Naive thymus-derived CD4-positive, alpha-beta T cell (primary cell): ENCODE measurements at places on chromosomes 2 and 18.

GRCh38 chr2:238653431-238654109 is 194.3 kb upstream of the TWIST2 start:
- DNase-seq, result no peak

DNA sequence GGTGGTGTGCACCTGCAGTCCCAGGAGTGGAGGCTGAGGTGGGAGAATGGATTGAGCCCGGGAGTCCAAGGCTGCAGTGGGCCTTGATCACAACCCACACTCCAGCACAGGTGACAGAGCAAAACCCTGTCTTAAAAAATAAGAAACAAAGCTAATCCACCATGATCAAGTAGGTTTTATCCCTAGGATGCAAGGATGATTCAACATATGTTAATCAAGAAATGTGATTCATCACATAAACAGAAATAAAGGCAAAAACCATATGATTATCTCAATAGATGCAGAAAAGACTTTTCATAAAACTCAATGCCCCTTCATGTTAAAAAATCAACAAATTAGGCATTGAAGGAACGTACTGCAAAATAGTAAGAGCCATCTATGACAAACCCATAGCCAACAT is 58.1 kb downstream of the CCBE1 start:
- no peak for DNase-seq

GRCh38 chr18:66558773-66559172 is 45.1 kb downstream of the CDH19 start:
- no peak for DNase-seq

- DNase-seq, result no peak
Measured at GRCh38 chr18:1062588-1062987, 157.9 kb downstream of the ADCYAP1 start.

GRCh38 chr2:25341011-25341727 is 556 bp downstream of the DNMT3A start:
- DNase-seq, result peak; percentile 61

- peak; percentile 54 for DNase-seq
Measured at GRCh38 chr18:44887227-44887631, 206.5 kb downstream of the SETBP1 start.

DNA sequence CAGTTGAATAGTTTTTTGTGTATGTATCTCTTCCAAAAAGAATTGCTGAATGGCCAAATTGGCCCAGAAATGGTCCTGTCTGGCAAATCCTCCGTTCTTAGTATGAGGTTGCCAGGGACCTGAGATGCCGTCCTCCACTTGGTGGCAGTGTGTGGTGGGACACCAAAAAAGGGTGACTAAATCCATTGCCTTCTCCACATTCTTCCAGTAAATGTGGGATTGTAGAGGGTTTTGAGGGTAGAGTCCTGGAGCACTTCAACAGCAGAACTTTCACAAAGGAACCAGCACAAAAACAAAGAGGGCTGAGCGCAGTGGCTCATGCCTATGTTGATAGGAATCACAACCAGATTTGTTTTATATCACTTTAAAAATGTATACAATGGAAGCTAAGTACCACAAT is 199.9 kb downstream of the BCL2 start:
- DNase-seq, result no peak

- DNase-seq, result no peak
Measured at GRCh38 chr2:127566576-127566975, 31.1 kb downstream of the MYO7B start.

- DNase-seq, result no peak
Measured at GRCh38 chr18:80000877-80001276, 12.5 kb upstream of the TXNL4A start.

DNA sequence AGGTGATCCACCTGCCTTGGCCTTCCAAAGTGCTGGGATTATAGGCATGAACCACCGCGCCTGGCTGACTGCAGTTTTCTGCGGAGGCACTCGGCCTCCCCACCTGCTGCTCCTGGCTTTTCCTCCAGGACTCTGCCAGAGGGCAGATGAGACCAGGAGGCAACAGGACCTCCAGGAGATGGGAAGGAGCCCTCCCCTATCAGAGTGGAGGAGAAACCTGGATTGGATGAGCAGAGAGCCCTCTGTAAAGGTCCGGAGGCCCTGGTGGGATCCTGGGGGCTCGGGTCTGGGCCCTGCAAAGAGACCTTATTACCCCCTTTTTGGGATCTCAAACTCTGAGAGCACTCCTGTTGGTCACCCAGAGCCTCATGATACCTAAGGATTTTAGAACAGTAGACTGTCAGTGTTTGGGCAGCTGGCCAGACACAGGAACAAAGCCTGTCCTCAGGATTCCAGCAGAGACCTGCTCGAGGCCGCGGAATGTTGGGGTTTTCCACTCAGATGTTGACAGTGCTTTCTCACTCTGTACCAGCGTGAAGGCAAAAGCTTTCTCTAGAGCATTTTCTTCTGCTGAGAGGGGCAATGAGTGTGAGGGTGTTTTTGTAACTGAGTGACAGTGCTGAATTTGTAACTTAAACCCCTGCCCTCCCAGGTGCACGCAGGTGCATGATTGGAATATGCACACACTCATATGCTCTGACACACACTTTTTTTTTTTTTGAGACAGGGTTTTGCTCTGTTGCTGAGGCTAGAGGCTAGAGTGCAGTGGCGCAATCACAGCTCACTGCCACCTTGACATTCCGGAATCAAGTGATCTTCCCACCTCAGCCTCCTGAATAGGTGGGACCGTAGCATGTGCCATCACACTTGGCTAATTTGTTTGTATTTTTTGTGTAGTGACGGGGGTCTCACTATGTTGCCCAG is 48.4 kb downstream of the NPPC start:
- DNase-seq, result no peak

DNA sequence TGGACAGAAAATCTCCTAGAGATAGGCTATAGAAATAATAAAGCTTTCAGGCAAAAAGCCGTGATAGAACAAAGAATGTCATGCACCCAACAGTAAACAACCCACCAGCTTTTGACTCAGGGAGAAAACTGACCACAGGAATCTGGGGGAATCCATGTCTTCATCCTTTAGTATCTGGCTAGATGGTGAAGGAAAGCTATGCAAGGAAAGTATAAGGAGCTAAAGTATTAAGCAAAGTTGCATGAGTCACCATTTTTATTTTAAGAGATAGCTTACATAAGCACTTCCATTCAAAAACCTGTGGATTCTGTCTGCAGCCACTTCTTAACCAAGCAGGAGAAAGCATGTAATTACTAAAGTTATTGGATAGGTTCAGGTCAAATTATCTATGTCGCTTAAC is 363.8 kb downstream of the LRP1B start:
- no peak for DNase-seq

DNA sequence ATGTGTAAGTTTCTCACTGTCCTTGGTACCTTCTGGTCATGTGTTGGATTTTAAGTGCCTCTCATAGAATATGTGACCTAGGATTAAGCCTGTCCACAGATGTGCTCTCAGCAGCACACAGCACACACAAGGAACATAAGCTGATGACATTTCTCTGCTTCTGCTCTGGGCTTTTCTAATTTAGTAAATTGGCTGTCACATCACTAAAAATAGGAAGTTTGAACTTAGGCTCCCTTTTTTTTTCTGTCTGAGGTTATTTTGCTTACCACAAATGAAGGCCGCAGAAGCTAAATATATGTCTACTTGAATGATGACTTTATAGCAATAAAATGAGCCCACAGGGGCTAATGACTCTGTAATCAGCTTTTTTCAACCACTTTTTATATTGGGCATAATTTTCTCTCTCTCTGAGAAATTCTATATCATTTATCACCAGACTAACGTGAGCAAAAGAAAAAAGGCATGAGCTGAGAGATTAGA is 150.2 kb upstream of the KLHL14 start:
- no peak for DNase-seq

- no peak for DNase-seq
Measured at GRCh38 chr2:201008296-201008829, 44.9 kb upstream of the ORC2 start.

DNA sequence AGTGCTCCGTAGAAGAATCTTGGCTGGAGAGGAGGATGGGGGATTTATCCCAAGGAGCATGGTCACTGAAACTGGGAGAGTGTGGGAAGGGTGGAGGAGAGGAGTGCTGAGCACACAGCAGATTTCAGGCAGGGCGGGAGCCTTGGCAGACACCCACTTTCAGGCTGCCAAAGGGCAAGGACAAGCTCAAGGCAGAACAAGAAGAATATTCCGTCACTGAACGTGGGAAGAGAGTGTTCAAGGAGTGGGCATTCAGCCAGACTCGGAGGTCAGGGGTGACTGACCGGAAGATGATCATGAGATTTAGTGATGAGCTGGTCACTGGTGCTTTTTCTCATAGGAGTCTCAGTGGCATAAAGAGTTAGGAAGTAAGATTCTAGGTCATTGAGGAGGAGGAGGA is 136.2 kb upstream of the RASGRP3 start:
- DNase-seq, result no peak

DNA sequence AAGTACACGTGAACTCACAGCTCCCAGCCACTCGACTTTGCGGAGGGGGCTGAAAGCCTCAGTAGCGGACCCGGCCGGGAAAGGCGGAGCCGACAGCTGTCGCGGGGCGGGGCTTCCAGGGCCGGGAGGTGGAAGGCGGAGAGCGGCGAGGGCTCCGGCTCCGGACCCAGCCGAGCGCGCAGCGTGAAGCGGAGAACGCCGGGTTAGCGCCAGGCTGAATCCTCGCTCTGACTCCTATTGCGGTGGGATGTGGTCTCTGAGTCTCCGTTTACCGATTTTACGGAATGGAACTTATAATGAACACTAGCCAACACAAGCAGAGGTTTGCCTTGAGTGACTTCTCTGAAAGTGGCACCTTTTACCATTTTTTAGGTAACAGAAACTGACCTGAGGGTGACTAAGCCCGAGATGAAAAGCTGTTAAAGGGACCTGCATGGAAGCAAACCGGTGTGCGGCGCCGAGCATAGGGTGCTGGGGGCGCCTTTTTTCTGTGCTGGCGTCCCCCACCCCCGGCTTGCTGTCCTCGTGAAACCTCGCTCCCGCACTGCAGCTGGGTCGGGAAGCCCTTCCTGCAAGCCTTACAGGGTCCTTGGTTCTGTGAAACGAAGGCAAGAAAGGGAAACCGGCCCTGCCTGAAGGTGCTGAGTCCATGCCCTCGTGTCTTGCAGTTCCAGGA is 72.9 kb downstream of the EN1 start:
- no peak for DNase-seq

DNA sequence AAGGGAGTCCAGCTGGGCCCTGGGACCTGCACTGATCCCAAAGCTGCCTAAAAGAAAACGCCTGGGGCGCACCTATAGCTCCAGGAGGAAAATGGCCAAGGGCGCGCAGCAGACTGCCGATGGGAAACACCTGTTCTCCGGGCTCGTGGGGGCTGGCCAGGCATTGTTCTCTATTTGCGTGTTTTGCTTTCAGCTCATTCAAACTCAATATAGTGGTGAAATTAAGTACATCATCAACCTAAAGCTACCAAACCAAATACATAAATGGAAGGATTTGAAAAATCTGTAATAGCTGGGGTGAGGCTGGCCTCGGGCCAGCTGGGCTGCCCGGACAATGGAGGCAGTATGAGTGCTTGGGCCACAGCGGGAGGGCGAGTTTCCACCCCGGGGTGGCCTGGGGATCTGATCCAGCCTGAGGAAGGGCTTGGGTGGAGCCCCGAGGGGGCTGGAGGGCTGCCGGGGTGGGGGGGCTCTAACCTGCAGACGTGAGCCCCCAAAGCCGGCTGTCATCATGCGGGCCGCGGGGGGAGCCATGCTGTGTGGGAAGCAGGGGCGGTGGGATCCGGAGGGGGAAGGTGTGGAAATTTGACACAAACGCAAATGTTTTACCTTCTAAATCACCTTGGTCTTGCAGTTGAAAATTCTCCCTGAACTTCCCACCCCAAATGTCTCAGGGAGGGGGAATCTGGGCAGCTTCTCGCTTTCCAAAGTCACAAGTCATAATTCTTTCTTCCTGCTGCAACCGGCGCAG is 77.6 kb downstream of the ASB1 start:
- DNase-seq, result no peak

DNA sequence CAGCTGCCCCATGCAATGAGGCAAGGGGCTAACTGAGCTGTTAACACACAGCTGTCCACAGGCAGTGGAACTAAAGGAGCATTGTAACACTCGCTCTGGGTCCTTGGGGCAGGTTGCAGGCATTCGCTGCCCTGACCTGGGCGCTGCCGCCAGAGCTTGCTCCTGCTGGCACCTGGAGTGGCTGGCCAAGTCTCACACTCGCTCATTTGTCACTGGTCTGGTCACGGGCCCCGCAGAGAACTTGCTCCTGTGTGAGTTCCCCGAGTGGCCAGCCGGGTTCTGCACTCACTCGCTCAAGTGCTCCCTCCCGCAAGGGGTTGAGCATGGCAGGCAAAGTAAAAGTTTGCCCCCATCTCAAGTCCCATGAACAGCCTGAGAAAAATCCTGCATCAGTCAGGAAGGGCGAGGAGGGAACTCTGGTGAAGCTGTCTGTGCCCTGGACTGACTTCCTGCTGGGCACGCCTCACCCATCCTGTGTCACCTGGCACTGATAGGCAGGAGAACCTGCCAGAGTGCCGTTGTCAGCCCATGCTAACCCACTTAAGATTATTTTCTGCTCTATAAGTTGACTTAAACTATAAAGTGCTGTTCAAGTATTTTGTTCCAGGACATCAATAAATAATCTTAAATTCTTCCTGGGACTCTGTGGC is 934.8 kb upstream of the GYPC start:
- no peak for DNase-seq

DNA sequence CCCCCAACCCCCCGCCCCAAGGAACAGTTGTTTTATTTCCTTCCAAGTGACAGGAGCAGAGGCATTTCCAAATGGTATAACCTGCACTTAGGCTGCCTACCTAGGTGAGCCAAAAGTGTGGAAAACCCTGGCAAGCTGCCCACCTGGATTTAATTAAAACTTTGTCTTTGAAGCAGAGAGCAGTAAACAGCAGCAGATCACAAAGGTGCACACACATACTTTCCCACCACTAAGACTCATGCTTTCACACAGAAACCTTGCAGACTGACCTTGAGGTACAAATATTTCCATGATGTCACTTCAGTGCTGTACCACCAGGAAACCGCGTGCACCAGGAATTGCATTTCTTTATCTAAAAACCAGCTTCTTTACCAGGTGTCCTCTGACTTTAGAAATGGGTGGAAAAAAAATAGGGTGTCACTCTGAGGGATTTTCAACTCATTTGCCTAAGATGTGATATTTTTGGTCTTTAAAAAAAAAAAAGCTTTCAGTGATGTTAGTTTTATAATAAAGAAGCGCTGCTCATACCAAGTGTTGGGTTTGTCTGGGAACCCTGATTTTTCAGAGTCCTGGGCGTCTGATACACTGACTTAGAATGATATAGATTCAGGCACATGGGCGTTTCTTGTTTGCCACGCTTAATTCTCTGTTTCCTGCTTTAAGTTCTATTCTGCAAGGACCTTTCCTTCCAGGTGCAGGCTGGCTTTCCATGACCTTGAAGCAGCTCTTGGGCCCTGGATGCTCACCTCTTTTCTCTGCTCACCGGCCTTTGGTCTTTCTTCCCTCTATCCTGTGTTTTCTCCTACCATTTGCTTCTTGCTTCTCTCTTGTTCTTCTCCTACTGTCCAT is 70.7 kb upstream of the BCL2L11 start:
- DNase-seq, result no peak

- DNase-seq, result no peak
Measured at GRCh38 chr2:9518163-9518562, 37.5 kb downstream of the ADAM17 start.

- DNase-seq, result no peak
Measured at GRCh38 chr2:94923196-94923595, 52.0 kb downstream of the TEKT4 start.
